ENCODE measurements at places on chromosomes 7 and 10.
A peak's percentile ranks its signal among the peaks of the same experiment; 100 is the strongest.

DNA sequence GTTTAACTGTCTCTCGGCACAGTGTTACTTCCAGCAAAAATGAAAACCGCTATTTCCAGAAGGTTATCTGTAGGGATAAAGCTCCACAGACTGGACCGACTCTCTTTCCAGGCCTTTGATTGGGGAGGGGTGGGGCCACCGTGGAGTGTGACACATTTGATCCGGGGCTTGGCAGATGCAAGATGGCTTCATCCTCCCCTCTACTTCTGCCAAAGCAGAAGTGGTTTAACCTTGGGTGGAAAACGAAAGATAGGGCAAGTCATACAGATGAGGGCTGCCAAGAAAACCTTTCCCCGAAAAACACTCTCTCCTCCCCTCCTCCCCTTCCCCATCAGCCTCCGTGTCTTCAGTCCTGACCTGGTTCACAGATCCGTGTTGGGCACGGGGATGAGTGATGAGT is 139.7 kb upstream of the SH2B2 start:
- peak; percentile 75 for DNase-seq

- DNase-seq, result peak; percentile 80
Observed at GRCh38 chr7:33459340-33459751, 330.0 kb downstream of the BBS9 start.

DNA sequence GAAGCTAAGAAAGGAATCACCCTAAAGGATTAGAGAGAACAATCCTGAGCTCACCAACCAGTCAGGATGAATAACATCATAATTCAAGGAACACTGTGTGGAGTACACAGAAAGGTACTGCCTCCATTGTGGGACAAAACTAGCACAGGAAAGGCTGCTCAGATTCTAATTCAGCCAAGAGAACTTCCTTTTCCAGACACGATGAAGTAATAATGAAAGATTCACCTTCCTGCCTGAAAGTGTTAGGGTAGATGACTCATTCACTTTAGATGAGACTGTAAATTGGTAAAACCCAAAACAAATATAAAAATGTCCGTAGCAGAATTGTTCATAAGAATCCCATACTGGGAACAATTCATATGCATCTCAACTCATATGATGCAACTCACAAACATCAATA is 167.2 kb downstream of the CDC14C start:
- no peak for DNase-seq

DNA sequence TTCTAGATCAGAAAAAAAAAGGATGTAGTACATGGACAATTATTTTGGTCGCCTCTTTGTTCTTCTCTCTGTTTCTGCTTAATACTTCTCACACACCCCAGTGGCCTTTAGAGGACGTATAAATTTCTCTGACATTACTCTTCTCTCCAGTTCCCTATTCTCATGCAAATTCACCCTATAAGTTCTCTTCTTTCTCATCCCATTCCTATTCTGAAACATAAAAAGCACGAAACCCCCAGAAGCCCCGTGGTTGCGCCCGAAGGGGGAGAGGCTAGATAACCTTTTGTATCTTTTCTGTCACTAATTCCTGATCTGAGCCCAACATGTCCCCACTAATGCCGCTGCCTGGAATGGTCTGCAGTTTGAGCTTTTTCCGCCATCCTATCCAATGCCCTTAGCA is 136.9 kb downstream of the SKIDA1 start:
- DNase-seq, result no peak

All from fibroblast of pulmonary artery (primary cell).